ENCODE measurements at places on chromosomes 2 and 18.

- DNase-seq: no peak
Observed at GRCh38 chr18:60027397-60027796, 127.6 kb downstream of the PMAIP1 start.

DNA sequence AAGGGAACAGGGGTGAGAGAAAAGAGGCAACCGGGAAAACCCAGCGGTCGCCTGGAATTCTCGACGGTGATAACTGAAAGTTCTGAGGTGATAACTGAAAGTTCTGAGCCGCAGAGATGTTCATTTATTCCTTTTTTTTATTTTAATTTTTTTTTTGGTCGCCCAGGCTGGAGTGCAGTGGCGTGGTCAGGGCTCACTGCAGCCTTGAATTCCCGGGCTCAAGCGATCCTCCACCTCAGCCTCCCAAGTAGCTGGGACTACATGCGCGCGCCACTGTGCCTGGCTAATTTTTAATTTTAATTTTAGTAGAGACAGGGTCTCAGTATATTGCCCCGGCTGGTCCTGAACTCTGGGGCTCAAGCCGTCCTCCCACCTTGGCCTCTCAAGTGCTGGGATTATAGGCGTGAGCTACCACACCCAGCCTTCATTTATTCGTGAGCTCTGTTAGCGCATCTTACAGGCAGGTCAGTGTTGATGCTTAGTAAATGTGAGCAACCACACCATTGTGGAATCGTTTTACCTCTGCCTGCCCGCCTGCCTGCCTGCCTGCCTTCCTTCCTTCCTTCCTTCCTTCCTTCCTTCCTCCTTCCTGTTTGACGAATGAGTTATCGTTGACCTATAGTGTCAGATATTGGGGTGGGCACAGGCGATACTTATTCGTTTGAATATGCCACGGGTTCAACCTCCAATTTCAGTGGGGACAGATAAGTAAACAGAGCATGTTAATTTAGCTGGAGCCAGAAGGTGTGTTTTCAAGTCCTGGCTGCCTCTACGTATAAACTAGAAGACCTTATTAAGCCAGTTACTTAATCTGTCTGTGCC is 557 bp upstream of the E2F6 start:
- no peak for DNase-seq

GRCh38 chr2:157471078-157471477 is 27.2 kb upstream of the CYTIP start:
- no peak for DNase-seq

GRCh38 chr18:13456736-13457271 is 238.2 kb downstream of the LDLRAD4 start:
- DNase-seq: no peak

GRCh38 chr2:230866756-230867523 is 2.2 kb downstream of the ITM2C start:
- peak; percentile 63 for DNase-seq

GRCh38 chr2:120511947-120512710 is 166.2 kb downstream of the INHBB start:
- no peak for DNase-seq

GRCh38 chr2:138432971-138433370 is 68.6 kb upstream of the SPOPL start:
- DNase-seq: no peak

DNA sequence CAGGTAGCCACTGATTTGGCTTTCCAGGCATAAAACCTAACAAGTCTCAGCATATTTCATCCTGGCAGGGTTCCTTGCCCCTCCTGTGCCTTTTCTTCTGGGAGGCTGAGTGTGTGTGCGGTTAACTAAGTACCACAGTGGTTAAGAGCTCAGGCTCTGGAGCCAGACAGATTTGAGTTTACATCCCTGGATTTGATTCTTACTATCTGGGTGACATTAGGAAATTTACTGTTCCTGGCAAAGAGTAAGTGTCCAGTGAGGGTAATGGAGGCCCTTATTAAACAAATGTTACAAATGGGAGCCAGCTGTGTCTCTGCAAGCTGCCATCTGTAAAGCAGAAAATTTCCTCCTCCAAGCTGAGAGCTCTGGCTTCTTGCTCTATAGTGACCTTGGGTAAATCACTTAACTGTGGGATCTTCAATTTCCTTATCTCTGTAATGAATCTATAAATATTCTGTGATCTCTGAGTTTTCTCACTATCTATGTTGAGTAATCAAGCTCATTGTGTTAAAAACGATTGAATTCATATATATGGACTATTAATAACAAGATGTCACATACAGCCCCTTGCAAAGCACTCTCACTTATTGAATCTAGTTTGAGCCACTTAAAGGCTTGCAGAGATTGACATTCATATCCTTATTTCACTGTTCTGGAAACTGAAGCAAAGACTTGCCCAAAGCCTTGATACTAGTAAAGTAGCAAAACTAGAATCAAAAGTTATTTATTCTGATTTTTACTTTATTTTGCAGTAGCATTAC is 6.5 kb upstream of the COBLL1 start:
- no peak for DNase-seq

- peak; percentile 29 for DNase-seq
Observed at GRCh38 chr2:179274749-179275148, 10.1 kb upstream of the SESTD1 start.

GRCh38 chr2:195471163-195471562 is 185.9 kb upstream of the SLC39A10 start:
- DNase-seq: no peak

All from memory B cell (primary cell).